ENCODE measurements at places on chromosomes 3 and 15.

DNA sequence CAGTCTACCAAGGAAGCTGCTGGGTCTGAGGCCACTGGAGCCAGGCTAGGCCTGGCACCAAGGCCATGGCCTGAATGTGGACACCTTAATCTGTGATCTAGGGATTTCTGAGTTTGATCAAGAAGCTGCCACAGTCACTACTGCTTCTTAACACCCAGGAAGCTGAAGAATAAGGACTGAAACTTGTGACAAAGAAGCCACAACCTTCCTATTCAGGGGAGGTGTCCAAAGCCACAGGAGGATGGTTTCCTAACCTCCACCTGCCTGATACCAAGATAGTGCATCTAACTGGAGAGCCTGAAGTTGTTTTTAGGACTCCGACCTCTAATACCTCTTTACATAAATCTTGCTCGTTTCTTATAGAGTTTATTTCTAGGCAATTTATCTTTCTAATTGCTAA is 5.5 kb upstream of the ANO10 start:
- DNase-seq = no peak

DNA sequence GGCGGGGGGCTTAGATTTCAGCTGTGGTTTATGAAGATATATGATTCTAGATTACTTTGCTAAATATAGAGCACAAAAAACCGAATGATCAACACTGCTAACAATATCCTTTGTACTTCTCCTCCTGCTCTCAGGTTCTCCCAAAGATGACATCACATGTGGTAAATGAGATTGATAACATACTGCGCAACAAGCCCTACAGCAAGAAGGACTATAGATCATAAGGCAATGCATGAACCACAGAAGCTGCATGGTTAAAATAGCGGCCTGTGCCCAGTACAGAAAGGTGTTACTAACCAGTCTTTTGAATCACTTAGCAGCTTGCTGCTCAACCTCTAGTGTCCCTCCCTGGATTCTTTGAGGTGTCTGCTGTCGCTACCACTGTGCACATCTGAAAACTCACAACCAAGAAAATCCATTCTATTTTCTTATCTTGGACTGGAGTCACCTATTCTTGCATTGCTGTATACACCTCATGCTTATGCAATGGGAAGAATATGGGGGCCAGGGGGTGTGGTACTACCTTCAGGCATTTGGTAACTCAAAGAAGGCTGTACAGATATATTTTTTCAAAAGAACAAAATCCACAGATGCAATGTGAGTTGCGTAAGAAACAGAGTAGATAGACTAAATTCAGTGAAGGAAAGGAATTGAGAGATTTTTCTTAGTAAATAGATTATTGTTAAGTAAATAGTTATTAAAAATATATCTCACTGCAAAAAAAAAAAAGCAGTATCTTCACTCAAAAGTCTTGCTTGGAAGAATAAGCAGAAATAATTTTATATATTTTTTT is 18.2 kb downstream of the SSR3 start:
- peak; percentile 54 for DNase-seq

DNA sequence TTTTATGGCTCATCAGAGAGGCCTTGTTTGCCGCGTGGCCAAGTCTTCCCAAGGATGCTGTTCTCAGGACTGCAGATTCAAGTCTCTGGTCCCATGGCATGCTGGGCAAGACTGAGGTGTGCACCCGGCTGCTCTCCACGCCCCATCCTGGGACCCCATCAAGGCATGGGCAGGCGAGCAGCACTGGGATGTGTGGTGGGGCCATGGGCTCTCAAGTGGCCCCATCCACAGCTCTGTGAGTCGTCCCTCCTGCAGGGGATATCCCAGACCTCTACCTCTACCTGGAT is 13.1 kb upstream of the GP9 start:
- no peak for DNase-seq

GRCh38 chr15:81544385-81544784 is 170.4 kb upstream of the TMC3 start:
- no peak for DNase-seq

DNA sequence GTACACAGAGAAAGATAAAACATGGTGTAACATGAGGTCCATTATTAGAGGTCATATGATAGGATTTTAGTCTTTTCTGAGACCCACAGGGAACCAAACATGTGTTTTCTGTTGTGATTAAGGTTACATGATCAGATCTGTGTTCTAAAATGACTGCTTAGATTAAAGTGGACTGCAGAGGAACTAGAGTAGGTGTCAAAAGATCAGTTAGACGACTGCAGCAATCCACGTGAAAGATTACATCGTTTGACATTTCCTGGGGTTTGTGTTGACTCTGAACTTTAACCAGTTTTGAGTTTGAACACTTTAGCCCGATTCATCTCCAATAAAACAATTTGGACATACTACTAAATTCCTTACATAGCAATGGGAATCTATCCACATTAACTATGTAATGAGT is 5.1 kb downstream of the MIX23 start:
- DNase-seq = no peak

GRCh38 chr3:130820976-130821375 is 72.9 kb upstream of the ATP2C1 start:
- DNase-seq = peak; percentile 60
